ENCODE measurements at places on chromosomes 3 and 15. TPM values are rescaled to one million over a fixed set of nuclear protein-coding genes. Genes with fewer than 3 reads are reported as not detected.

GASK1A gene
- total RNA-seq: not detected

GPR27 gene
- total RNA-seq: not detected

SCN11A gene
- total RNA-seq: not detected

TRPM1 gene
- not detected for total RNA-seq

ECE2 gene
- not detected for total RNA-seq

SCAANT1 gene
- not detected for total RNA-seq

ANKUB1 gene
- not detected for total RNA-seq

RGMA gene
- 3.3 TPM for total RNA-seq
